ENCODE measurements at places on chromosomes 7 and 10. TPM values are rescaled to one million over a fixed set of nuclear protein-coding genes. Genes with fewer than 3 reads are reported as not detected.

PANK1 gene
- total RNA-seq = 2.5 TPM

SDK1 gene
- total RNA-seq = 0.25 TPM

CREB5 gene
- total RNA-seq = 4.4 TPM

SLC18A2 gene
- not detected for total RNA-seq
